ENCODE measurements at places on chromosomes 7 and 10.

- DNase-seq: no peak
These were observed 250.4 kb downstream of the FZD1 start for GRCh38 chr7:91514591-91514990.

GRCh38 chr7:127904670-127904985 lies 126.6 kb downstream of the LRRC4 start:
- no peak for DNase-seq

DNA sequence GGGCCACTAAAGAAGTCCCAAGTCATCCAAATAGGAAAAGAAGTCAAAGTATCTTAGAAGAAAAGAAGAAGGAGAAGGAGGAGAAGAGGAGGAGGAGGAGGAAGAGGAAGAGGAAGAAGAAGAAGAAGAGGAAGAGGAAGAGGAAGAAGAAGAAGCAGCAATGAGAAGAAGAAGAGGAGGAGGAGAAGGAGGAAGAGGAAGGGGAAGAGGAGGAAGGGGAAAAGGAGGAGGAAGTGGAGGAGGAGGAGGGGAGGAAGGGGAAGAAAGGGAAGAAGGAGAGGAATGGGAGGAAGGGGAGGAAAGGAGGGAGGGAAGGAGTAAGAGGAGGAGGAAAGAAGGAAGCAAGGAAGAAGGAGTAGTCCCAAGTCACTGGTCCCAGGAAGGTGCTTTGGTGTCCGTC lies 21.7 kb upstream of the RADIL start:
- no peak for DNase-seq

DNA sequence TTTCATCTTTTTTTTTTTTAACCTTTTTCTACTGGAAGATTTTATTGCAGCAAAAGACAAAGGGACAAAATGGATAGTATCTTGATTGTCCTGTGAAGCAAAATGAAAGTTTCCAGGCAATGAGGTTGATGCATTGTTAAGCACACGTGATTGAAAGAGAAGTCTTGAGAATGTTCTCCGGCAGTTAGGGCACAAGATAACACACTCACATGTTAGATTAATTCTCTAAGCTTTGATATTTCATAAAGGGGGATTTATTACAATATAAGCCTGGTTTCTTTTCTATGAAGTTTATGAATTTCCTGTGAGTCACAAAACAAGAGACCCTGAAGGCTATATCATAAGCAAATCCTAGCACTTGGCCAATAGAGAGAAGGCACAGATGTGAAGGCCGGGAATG lies 93.4 kb upstream of the ARMC3 start:
- no peak for DNase-seq

DNA sequence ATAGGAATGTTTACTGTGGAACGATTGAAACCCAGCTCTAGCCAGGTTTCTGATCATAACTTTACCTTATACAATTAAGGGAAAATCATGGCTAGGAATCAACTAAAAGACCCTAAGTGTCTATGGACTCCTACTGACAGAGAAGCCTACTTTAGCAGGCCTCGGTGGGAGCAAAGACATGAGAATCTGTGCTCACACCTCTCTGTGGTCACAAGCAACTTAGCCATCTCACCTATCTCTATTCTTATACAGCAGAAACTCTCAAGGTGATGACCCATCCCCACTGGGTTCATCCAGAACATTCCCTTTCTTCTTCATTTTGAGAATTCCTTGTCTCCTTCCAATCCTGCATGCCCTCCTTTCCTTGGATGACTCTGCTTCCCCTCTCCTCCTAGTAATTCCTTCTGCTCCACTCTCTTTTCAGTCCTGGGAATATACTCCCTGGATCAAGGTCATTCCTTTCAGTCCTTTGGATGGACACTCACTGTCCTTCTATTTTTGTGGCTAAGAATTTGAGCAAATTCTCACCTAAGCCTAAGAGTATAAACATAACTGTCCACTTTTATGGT lies 2.9 kb downstream of the BLNK start:
- no peak for DNase-seq

GRCh38 chr7:25595996-25596395 lies 367.7 kb upstream of the NPVF start:
- no peak for DNase-seq

GRCh38 chr10:124745252-124745651 lies 1.1 kb upstream of the FAM53B start:
- no peak for DNase-seq

DNA sequence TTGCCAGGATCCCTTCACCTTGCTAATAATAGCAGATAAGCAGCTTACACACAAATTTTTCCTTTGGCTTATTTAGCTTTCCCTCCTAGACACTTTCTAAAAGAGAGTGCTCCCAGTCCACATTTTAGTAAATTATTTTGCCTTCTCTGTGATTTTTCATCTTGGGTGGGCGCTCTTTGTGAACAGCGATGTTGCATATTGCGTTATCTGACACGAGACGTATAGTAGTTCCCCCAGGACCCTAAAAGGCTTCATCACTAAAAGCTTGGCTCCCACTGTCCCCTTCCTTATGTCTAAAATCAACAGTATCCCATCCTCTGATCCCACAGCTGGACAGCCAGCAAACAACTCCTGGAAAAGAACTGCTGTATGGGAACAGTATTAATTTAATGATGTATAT lies 232.9 kb downstream of the DYNC1I1 start:
- DNase-seq: no peak

- no peak for DNase-seq
These were observed 93.2 kb downstream of the ADK start for GRCh38 chr10:74244097-74244685.

DNA sequence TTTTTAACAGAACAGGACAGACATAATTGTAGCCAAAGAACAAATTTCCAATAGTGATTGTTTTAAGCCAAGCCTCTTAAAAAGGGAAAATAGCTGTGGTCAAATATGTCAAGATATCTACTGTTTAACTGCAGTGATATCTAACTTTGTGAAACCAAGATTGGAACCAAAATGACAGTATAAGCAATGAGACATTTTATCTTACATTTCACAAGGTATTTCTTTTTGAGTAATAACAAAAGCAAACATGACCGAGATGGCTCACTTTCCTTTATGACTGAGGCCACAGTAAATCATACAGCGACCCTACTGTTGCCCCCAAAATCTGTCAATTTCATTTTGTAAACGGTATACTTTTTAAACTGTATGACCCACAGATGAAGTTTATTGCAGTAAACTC lies 215.8 kb downstream of the MLLT10 start:
- DNase-seq: no peak

DNA sequence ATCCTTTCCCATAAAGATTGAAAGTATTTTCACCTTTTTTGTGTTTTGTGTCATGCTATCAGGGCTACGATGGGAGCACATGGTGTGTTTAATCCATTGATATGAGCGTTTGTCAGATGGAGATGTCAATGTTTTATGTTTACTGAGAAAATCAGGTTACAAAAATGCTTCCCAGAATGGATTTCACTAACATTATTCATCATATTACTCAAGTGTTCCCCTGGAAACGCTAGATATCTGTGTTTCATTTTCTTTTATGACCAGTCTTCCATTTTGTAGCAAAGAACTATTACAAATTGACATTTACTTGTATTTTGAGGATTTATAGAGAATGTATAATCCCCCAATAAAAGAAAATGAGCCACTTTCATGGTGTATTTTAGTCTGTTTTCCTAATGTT lies 293.5 kb upstream of the AKR1E2 start:
- no peak for DNase-seq

DNA sequence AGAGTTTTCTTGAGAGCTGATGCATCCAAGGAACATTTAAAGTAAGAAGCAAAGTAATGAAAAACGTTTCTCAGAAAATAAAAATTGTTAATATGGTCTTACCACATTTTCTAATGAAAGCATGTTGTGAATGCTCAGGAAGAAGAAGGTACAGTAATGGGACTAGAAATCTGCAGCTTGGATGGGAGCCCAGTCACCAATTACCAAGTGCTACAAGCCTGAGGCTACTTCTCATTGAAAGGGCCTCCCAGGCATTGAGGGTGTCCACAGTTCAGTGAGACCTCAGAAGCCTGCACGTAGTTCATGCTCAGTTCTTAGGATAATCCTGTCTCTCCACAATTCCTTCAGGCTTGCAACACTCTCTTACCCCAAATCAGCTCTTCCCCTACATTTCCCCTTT lies 17.6 kb downstream of the PTN start:
- DNase-seq: no peak

GRCh38 chr7:50370884-50371283 lies 66.4 kb downstream of the IKZF1 start:
- no peak for DNase-seq

GRCh38 chr10:46323176-46323575 lies 36.4 kb downstream of the ANTXRL start:
- no peak for DNase-seq

GRCh38 chr10:88292185-88292514 lies 291.0 kb downstream of the RNLS start:
- DNase-seq: no peak

Data from neural crest cell (in vitro differentiated cells).